ENCODE measurements at places on chromosomes 13 and 19.

DNA sequence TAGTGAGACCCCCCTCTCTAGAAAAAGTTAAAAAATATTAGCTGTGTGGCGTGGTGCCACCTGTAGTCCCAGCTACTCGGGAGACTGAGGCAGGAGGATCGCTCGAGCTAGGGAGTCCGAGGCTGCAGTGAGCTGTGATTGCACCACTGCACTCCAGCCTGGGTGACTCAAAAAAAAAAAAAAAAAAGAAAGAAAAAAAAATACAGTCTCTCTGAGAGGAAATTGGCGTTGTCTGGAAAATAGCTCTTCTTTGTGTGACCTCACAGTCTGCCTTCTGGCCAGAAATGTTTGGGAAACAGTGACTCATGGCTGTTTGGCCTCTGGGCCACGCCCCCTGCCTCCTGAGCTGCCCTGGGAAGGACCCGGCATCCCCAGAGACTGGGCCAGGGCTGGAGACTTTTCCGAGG lies 10.7 kb downstream of the MARCHF2 start:
- DNase-seq: peak; percentile 92

- no peak for DNase-seq
Measured at GRCh38 chr13:74747186-74747955, 613.2 kb upstream of the KLF12 start.

GRCh38 chr13:59963827-59964226 lies 199.9 kb downstream of the DIAPH3 start:
- DNase-seq: no peak

DNA sequence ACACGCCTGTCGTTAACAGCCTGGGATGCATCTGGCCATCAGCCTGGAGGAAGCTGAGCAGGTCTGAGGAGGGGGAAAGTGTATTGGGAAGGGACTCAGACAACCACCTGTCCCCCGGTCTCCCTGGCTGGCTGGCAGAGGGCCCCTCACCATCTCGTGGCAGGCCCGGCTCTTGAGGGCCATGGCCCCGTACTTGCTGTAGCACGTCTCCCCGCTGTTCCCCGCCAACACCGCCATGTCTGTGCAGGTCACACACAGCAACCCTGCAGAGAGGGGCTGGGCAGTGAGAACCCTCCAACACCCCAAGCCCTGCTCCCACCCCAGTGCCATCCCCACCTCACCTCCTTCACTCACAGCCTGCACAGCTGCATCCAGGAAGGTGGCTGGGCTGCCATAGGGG lies 4.0 kb downstream of the TRMT1 start:
- DNase-seq: no peak

DNA sequence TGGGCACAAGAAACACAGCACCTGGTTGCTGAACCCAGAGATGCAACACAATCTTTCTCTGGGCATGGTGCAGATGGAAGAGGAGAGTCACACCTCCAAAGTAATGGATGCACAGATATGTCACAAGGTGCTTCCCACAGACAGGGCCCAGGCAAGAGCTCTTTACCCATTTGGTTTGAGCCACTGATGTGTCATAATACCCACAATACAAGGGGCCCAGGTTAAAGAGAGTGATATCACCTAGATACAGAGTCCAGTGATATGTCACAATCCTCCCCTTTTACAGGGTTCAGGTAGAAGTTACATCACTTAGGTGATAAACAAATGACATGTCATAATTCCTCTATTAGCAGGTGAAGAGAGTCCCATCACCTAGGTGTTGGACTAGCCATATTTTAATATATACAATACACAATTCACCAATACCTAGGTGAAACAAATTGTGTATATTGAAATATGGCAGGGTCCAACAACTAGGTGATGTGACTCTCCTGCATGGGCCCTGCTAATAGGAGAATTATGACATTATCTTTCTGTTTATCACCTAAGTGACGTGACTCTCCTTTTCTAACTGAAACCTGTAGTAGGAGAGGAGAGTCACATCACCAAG lies 5.6 kb upstream of the ZNF43 start:
- DNase-seq: no peak

- no peak for DNase-seq
Measured at GRCh38 chr19:41426116-41426841, 895 bp downstream of the B3GNT8 start.
